Activated T-cell treated with anti-CD3 and anti-CD28 coated beads, Interleukin-2, amount 50 U/mL, for 48 hours (primary cell): ENCODE measurements at places on chromosomes 12 and 14.

GRCh38 chr12:67039995-67040860 is 228.9 kb upstream of the CAND1 start:
- no peak for DNase-seq

- peak; percentile 57 for DNase-seq
Measured at GRCh38 chr12:91355150-91356006, 172.8 kb upstream of the DCN start.

- DNase-seq, result no peak
Measured at GRCh38 chr12:106950591-106950990, 5.1 kb upstream of the TMEM263 start.

GRCh38 chr14:56659964-56660551 is 80.5 kb downstream of the TMEM260 start:
- no peak for DNase-seq

GRCh38 chr12:111321317-111321716 is 47.6 kb downstream of the PHETA1 start:
- no peak for DNase-seq

DNA sequence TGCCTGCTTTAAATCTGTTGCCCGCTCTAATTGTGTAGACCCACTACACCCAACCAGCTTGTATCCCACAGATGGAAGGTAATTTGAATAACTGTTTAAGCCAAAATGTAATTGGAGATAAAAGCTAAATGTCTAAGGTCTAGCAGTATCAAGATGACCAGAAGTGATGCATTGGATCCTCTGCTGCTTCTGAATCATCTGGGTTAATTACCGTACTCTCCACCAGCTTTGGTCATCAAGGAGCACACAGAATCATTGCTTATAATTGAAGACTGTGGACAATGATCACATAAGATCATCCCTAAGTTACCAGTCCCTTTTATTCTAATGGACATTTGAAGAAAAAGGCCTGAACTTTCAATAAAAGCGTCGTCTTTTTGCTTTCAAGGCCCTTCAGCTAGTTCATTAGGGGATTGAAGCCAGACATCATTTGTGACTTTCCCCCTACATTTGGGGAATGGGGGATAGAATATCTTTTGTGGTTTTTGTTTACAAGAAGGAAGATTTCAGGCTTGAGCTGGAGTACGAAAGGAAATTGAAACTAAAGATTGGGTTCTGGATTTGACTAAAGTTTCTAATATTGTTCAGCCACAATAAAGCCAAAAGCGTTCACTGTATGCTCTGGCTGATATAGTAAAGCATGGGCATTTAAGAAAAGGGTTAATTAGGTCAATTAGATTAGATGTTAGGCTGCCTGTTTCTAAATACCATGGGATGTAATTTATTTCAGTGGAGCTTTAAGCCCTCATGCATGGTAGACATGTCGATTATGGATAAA is 123.2 kb downstream of the CHST11 start:
- DNase-seq, result no peak

DNA sequence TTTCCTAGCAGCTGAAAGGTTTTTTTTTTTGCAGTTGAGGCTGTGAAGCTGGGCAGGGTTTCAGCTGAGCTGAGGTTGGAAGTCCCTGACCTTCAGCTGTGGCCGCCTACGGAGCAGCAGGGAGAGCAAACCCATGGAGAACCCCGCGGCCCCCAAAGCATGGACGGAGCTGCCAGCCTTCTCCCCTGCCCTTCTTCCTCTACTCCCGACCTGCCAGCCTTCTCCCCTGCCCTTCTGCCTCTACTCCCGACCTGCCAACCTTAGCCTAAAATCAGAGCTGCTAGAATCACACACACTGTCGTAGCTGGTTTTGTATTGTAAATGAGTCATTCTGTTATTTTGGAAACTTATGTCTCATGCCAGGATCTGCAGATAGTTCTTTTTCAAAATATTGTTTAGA is 74.6 kb downstream of the PPP2R5C start:
- no peak for DNase-seq

- DNase-seq, result no peak
Measured at GRCh38 chr12:67811437-67812361, 163.2 kb downstream of the DYRK2 start.

- DNase-seq, result no peak
Measured at GRCh38 chr14:100777818-100778525, 47.9 kb upstream of the MEG3 start.

DNA sequence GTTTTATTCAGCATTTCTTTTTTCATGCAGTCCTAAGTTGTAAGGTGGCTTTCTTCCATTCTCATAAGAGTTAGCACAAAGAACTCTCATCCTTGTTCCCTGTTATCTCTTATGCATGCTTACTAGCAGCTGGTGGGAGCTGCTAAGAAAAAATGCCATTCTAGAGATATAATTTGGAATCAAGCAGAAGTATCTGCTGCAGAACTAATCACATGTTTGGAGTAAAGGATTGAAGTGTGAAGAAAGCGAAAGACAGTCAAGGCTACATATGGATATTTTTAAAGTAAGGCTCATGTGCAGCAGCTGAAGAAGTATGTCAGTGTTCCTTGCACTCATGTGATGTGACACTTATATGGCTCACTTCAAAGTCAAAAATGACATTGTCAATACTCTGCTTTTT is 116.2 kb upstream of the PCED1B start:
- DNase-seq, result no peak

DNA sequence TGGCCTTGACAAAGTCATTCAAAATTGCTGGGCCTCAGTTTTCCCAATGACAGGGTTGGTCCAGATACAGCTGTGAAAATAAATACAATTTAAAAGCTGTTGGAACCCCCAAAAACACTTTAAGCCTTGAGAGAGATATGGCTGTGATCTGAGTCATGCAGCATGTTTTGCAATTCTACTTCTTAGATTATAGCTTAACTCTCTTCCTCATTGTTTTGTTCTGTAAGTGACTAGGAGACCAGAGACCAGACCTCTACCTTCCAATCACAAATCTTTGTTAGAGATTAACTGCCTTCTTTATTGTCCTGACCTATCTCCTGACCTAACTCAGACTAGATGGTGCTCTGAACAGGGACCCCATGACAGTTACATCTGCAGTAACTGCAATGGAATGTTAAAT is 198.1 kb downstream of the STXBP6 start:
- DNase-seq, result no peak

- DNase-seq, result no peak
Measured at GRCh38 chr12:112321245-112321644, 61.0 kb downstream of the HECTD4 start.
